Activated T-cell treated with anti-CD3 and anti-CD28 coated beads for 4 hours (primary cell): ENCODE measurements at places on chromosomes 5 and 9.

DNA sequence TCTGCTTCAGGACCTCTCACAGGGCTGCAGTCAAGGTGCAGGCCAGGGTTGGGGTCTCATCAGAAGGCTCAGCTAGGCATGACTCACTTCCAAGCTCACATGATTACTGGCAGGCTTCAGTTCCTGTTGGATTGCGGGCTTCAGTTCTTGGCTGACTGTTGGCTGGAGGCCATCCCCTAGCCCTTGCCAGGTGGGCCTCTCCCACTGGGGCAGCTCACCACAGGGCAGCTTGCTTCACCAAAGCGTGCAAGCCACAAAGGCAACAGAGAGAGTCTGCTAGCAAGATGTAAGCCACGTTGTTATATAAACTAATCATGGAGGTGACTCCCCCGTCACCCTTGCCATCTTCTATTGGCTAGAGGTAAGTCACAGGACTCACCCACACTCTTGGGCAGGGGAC lies 14.4 kb downstream of the CPLX2 start:
- no peak for DNase-seq

DNA sequence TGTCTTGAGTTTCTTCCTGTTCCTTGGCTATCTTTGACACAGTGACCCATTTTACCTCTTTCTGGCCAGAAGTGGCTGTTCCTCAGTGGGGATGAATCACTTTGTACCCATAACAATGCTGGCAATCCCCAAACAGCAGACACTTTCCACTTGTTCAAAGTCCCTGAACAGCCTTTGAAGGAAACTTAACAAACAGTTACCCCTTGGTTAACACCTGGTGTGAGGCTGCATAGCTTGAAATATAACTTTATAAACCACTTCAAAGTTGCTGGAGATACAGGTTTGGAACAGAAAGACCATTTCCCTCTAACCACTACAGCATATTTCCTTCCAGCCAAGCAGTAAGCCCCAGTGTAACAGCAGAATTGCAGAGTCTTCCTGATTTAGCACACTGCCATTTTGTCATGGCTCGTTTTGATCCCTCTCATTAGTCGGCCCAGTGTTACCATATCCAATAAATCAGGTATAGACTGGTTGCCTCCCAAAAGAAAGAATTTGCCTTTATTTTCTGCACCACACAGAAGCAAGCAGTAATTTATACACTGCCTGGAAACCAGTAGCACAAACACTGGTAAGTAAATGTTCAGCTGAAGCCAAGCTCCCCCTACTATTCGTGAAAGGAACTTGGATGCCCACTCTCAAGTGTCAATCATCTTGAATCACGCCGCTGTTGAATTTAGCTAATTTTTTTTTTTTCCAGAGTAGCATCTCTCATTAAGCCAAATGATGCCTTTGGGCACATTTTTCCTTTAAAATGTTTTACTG lies 225.9 kb downstream of the PIK3R1 start:
- no peak for DNase-seq

DNA sequence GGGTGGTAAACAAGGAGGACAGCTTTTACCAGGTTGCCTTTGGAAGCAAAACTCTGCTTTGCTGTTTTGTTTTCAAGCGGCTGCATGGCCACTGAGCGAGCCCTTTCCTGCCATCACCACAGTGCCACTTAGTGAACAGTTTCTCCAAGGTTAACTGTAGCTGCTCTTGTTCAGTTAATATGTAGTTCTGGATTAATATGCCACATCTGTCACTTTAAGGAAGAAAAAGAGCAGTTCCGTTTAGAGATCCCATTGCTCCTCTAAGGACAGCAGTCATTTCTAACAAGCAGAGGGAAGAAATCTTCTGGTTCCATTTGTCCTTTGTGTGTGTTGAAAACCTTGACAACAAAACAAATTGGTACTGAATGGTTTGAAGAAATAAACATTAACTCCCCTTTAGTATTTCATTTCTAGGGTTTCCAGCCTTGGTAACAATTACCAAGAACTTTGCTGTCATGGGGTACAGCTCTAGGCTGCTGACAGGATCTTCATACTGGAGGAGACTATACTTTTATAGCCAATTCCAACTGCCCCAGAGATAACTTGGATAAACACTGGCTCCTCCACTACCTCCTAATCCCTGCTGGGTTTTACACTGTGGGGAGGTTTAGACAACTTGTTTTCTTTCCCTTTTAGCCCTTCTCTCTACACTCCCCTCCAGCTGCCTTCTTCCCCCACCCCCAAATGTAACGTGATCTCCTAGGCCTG lies 10.3 kb upstream of the ABL1 start:
- DNase-seq: no peak

DNA sequence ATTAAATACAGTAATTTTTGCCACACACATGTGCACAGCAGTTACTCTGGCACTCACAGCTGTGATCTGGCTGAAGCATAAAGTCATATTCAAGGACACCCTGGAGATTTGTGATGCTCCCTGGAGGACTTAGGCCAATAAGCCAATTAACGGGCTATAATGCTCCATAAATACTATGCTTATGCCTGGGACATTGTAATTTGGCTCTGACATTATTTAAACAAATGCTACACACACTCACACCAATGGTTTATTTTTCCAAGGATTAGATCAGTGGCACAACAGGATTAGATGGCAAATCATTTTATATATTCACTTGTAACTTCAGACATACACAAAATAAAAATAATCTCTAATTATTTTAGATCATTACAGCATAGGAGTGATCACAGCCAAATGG lies 111.2 kb downstream of the LMNB1 start:
- no peak for DNase-seq

DNA sequence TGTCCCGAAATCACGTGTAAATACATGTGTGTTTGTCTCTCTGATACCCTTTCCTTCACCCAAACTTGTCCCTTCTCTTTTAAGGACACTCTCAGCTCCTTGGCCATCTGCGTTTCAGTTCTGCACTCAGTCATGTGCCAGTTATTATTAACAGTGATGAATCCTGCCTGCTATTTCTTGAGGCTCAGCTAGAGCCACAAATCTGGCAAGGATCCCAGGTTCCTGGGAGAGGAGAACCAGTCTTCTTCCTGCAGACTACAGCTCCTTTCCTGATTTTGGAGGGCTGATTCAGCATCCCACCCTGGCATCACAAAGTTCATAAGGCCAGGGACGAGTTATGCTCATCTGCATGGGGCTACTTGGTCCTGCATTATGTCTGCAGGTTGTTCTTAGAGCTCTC lies 5.6 kb downstream of the MAMDC2 start:
- DNase-seq: no peak

- DNase-seq: no peak
These were observed 274.9 kb downstream of the AGTPBP1 start for GRCh38 chr9:85466834-85467233.

DNA sequence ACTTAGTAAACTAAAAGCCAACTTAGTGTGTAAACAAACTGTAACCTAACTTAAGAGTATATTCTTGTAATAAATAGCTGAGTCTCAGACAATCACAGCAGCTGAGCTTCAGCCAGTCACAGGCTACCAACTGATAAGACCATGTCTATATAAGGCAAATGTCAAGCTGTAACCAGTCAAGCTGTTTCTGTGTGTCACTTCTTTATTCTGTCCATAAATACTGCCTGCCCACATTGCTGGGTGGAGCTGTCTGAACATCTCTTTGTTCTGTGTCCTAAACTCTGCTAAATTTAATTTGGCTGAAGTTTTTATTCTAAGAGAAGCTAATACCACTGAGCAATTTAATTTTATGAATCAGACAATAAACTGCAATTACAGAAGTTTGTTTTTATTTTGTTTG lies 412.1 kb upstream of the CDH10 start:
- no peak for DNase-seq

DNA sequence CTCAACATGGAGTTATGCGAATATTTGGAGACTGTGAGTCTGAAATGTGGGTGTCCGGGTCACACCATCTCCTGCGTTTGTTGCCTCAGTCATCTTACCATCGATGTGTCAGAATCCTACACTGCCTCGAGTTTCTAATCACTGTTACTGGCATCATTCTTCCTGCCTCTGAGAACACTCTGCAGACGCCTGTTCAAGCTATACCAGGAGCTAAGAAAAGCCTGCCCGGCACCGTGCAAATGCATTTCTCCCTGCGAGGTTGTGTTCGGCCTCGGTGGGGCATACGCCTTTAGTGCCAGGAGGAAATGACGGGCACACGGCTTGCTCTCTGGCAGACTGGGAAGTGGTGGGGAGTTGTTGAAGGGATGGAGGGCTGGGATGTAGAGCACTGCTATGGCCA lies 31.2 kb upstream of the SLC25A51 start:
- no peak for DNase-seq

- DNase-seq: no peak
These were observed 88.3 kb upstream of the COL5A1 start for GRCh38 chr9:134553061-134553891.

GRCh38 chr9:137369061-137369787 lies 53.7 kb downstream of the EXD3 start:
- DNase-seq: no peak

GRCh38 chr5:138408023-138408422 lies 30.8 kb upstream of the REEP2 start:
- DNase-seq: no peak

DNA sequence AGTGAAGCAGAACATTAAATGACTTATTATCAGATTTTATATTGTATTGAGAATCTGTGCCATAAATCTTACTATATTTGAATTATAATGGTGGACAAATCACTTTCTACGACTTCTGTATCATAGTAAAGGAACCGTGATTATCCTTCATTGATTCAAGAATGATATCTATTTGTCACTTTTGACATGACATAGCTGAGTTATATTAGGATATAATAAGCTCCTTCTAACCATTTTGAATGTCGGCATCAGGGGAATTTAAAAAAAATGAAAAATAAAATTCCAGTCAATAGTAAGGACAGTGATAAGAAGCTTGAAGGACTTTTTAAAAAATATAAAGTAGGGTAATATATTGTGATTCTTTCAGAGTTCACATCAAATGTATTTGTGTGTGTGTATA lies 338.9 kb upstream of the ACO1 start:
- DNase-seq: no peak
